ENCODE measurements at places on chromosomes 3 and 15. TPM values are rescaled to one million over a fixed set of nuclear protein-coding genes. Genes with fewer than 3 reads are reported as not detected.

GRCh38 chr3:78957456-78957855 lies 810.3 kb downstream of the ROBO1 start:
- peak; percentile 80 for DNase-seq

DNA sequence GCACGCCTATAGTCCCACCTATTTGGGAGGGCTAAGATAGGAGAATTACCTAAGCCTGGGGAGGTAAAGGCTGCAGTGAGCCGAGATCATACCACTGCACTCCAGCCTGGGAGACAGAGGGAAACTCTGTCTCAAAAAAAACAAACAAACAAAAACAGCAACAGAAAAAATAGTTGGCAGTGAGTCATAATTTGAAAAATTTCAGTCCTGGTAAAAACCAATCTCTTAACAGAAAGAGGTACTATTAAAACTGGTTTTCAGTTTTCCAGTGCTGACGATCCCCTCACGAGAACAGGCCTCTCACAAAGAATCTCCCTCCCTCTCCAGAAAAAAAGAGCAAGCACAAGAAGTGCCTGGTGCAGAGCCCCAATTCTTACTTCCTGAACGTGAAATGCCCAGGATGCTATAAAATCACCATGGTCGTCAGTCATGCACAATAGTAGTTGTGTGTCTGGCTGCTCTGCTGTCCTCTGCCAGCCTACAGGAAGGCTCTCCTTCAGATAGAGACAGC lies 22.8 kb upstream of the MAP4 start:
- DNase-seq = peak; percentile 90

GRCh38 chr15:96701443-96701842 lies 370.9 kb downstream of the NR2F2 start:
- no peak for DNase-seq

DNA sequence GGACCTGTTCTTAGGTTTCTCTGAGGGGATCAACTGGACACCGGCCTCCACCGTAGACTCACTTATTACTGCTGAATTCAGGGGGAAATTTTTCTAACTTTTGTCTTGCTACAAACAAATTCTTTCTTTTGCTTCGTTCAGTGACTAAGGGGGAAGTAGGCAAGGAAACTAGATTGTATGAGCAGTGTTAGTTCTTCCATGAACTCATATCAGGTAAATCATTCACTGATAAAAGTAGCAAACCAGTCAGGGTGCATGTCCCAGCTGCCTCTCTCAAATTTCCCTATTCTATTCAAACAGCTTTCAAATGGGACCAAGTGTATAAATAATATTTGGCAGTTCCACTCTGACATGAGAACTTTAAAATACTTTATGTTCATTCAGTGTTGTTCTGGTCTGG lies 7.3 kb upstream of the CCDC13 start:
- no peak for DNase-seq

GRCh38 chr3:113898892-113899291 lies 48.9 kb upstream of the ZDHHC23 start:
- peak; percentile 23 for DNase-seq

POPDC2 gene
- total RNA-seq = 0.08 TPM

KBTBD12 gene
- not detected for total RNA-seq
